ENCODE measurements at places on chromosomes 3 and 15.

- H3K27me3 ChIP-seq, result peaks cover 1% of the 10 kb centered on the region
- no peaks in the 10 kb centered on the region for H3K36me3 ChIP-seq
- H3K4me3 ChIP-seq, result no peak overlapping the region
- no peak for DNase-seq
Observed at GRCh38 chr15:50148362-50148963, 29.4 kb upstream of the ATP8B4 start.

DNA sequence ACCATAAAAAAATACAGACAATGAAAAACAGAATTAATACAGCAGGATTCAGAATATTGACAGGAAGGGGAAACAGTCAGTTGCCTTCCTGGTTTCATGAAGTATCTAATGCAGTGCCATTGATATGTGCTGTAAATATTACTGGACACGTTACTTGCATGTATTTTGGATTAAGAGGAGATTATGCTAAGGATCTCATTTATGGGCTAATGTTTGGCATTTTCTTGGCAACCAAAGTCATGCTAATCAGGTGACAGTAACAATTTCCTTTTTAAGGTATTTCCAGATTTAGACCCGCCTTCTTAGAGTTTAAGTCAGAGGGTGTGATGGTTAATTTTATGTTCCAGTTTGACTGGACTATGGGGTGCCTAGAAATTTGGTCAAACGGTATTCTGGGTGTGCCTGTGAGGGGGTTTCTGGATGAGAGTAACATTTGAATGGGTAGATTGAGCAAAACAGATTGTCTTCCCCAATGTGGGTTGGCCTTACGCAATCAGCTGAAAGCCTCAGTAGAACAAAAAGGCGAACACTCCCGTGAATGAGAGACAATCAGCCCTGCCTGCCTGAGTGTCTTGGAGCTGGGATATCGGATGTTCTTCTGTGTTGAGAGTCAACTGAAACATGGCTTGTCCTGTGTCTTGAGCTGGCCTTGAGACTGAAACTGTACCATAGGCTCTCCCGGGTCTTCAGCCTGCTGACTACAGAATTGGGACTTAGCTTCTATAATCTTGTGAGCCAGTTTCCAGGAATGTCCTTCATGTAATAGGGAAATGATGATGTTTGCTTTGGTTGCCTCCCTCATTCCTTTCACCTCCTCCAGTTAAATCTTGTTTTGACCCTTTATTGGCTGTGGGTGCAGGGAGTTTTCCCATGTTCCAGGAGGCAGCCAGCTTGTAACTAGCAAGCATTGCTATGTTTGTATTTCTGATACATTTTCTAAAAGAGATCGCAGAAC lies 10.5 kb downstream of the SQOR start:
- H3K4me1 ChIP-seq, result peaks cover 42% of the 10 kb centered on the region
- peaks cover 2% of the 10 kb centered on the region for H3K36me3 ChIP-seq
- H3K27ac ChIP-seq, result no peak overlapping the region
- peaks cover 4% of the 10 kb centered on the region for H3K27me3 ChIP-seq
- no peak for DNase-seq

GRCh38 chr3:4994823-4995499 lies 15.7 kb downstream of the BHLHE40 start:
- no peaks in the 10 kb centered on the region for H3K27me3 ChIP-seq
- H3K36me3 ChIP-seq, result no peaks in the 10 kb centered on the region
- H3K4me1 ChIP-seq, result peaks cover 7% of the 10 kb centered on the region

- H3K27ac ChIP-seq, result peak overlapping the region; percentile 92
- H3K4me1 ChIP-seq, result peaks cover 35% of the 10 kb centered on the region
- peak overlapping the region; percentile 74 for H3K4me3 ChIP-seq
- H3K36me3 ChIP-seq, result no peaks in the 10 kb centered on the region
Observed at GRCh38 chr3:196624067-196624790, 15.3 kb upstream of the NRROS start.

GRCh38 chr15:53910236-53910849 lies 67.9 kb upstream of the UNC13C start:
- no peak for DNase-seq
- H3K4me1 ChIP-seq, result no peaks in the 10 kb centered on the region
- H3K27me3 ChIP-seq, result no peaks in the 10 kb centered on the region
- H3K4me3 ChIP-seq, result no peak overlapping the region
- H3K36me3 ChIP-seq, result no peaks in the 10 kb centered on the region

DNA sequence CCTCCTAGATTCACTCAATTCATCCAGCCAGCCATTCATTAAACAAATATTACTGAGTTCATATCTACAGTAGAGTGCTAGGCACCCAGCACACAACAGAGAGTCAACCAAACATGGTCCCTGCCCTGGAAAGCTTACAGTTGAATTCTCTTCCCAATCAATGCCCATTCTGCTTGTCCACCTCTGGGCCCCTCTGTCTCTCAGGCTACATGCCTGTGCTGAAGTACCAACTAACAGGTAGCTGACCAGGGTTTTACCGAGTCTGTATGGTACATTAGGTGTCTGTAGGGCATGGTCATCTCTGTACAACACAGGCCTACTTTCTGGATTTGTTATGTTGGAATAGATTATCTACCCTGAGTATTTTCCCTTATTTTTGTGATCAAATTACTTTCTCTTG lies 23.3 kb downstream of the PLD1 start:
- no peaks in the 10 kb centered on the region for H3K27me3 ChIP-seq
- H3K36me3 ChIP-seq, result peaks cover 4% of the 10 kb centered on the region
- H3K4me1 ChIP-seq, result no peaks in the 10 kb centered on the region
- H3K27ac ChIP-seq, result no peak overlapping the region
- no peak overlapping the region for H3K4me3 ChIP-seq
- no peak for DNase-seq

DNA sequence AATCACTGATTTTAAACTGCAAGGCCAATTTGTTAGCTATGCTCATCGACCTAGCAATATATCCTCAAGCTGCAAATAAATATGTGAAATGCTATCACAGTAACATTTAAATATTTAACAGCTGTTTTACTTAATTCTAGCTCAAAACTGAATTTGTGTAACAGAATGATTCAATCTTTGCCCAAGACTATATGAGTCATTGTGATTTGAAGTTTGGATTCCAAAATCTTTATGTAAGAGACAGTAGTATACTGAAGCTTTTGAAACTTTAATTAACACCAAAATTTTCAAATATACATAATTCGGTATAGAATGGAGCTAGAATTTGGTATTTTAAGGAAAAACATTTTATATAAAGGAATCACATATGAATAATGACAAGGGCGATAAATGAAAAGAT lies 603.0 kb upstream of the ROBO2 start:
- H3K36me3 ChIP-seq, result no peaks in the 10 kb centered on the region
- no peaks in the 10 kb centered on the region for H3K27me3 ChIP-seq
- H3K27ac ChIP-seq, result no peak overlapping the region
- no peaks in the 10 kb centered on the region for H3K4me1 ChIP-seq
- H3K4me3 ChIP-seq, result no peak overlapping the region
- no peak for DNase-seq

- no peak for DNase-seq
- no peaks in the 10 kb centered on the region for H3K4me1 ChIP-seq
- peaks cover 32% of the 10 kb centered on the region for H3K36me3 ChIP-seq
Observed at GRCh38 chr3:183018421-183019192, 38.3 kb upstream of the DCUN1D1 start.

- H3K4me1 ChIP-seq, result peaks cover 9% of the 10 kb centered on the region
- DNase-seq, result no peak
- no peaks in the 10 kb centered on the region for H3K36me3 ChIP-seq
Observed at GRCh38 chr3:124761935-124762660, 31.8 kb downstream of the UMPS start.

DNA sequence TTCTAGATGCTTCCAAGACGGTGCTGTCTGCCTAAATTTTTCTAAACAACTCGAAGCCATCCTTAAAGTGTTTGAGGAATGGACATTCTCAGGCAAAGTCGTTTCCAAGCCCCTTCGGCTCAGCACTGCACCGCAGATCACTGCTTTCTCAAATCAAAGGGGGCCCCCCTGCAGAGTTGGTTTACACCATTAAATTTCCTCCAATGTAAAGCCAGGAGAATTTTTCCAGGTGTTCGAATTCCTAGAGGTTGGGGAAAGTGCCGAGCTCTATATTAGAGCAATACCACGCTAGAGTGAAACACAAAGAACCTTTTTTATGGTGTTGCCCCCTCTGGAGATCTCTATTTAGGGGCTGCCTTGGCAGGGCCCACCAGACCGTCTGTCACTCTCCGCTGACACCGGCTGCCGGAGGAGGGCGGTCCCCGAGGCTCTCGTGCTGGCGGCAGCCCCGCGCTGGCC lies 277.9 kb upstream of the NR2F2 start:
- no peaks in the 10 kb centered on the region for H3K36me3 ChIP-seq
- H3K4me3 ChIP-seq, result no peak overlapping the region
- H3K4me1 ChIP-seq, result peaks cover 17% of the 10 kb centered on the region

- no peaks in the 10 kb centered on the region for H3K36me3 ChIP-seq
- H3K4me3 ChIP-seq, result no peak overlapping the region
- H3K4me1 ChIP-seq, result no peaks in the 10 kb centered on the region
Observed at GRCh38 chr3:194736277-194736895, 50.7 kb downstream of the FAM43A start.

DNA sequence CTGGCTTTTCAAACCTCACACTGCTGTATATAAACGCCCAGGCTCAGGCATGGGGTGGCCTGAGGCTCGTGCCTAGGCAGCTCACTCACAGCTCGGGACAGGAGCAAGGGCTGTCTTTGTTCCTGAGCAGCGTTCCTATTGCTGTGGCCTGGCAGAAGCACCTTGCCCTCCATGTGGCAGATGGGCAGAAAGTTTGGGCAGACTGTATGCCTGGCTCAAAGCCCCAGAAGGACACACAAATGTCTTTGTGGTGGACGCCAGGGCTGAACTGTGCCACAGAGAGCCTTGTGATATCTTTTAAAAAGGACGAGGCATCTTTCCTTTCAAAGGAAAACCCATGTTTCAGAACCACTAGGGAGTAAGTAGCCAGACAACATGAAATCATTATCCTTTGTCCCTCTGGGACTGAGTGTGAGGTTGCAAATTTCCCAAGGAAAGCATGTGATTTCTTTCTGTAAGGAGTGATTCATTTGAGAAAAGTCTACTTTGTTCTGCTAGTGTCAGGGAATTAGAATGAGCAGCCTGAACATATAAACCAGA lies 29.3 kb upstream of the UBE2E1 start:
- H3K27me3 ChIP-seq, result peaks cover 3% of the 10 kb centered on the region
- no peaks in the 10 kb centered on the region for H3K4me1 ChIP-seq

- no peaks in the 10 kb centered on the region for H3K36me3 ChIP-seq
- peaks cover 3% of the 10 kb centered on the region for H3K4me1 ChIP-seq
- no peak for DNase-seq
- no peak overlapping the region for H3K4me3 ChIP-seq
Observed at GRCh38 chr15:40259021-40259420, 20.2 kb downstream of the PAK6 start.

- no peak overlapping the region for H3K4me3 ChIP-seq
- no peak for DNase-seq
- H3K27me3 ChIP-seq, result no peaks in the 10 kb centered on the region
- no peak overlapping the region for H3K27ac ChIP-seq
Observed at GRCh38 chr3:19899264-19899663, 34.8 kb downstream of the EFHB start.

DNA sequence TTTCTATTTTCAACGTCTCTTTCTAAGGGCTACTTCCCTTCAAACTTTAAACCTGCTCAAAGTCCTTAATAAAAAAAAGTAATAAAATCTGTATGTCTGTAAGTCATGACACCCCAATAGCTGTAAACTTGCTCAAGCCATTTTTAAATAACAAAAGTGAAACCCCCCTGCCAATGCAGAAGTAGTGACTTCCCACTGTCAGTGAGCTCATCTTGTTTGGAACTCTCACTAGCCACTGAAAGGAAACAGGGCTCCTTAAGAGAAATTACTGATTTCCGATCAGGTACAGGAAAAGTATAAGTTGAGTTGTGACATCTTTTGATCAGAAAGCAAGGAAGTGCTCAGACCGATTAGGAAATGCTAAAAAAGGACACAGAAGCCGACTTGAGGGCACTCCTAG lies 27.6 kb upstream of the GPR171 start:
- no peaks in the 10 kb centered on the region for H3K36me3 ChIP-seq
- H3K27me3 ChIP-seq, result no peaks in the 10 kb centered on the region
- no peak overlapping the region for H3K4me3 ChIP-seq
- H3K27ac ChIP-seq, result peak overlapping the region; percentile 2
- H3K4me1 ChIP-seq, result peaks cover 45% of the 10 kb centered on the region
- DNase-seq, result peak; percentile 31

DNA sequence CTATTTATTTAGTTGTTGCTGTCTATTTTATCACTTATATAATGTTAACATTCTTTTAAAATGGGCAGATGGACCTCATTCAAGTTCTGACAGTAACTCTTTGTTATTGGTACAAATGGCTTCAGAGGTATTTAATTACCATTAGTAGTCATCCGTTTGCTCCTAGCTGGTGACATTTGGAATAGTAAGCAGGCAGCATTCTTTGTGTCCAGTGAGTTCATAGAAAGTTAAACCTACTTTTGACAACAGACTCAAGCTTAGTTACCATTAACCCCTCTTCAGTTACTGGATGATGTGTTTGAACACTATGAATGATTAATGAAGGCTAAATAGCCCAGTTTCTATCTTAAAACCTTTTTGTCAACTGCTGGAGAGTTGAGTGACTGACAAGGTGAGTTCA lies 500.7 kb upstream of the ATP11B start:
- no peak overlapping the region for H3K27ac ChIP-seq
- H3K36me3 ChIP-seq, result no peaks in the 10 kb centered on the region
- no peaks in the 10 kb centered on the region for H3K4me1 ChIP-seq
- no peak for DNase-seq

DNA sequence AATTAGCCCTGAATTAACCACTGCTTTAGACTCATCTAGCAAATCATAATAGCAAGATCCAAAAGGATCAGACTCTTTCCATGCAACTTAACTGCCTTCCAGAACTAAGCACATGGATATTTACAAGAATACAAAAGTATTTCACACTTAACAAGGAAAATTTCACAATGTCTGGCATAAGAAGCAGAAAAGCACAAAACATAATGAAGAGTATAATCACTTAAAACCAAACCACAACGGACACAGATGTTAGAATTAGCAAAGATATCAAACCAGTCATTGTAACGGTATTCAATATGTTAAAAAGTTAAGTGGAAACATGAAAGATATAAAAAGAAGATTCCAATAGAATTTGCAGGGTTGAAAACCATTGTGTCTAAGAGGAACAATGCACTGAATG lies 51.5 kb upstream of the COL6A6 start:
- no peaks in the 10 kb centered on the region for H3K36me3 ChIP-seq
- H3K27me3 ChIP-seq, result peaks cover 6% of the 10 kb centered on the region
- DNase-seq, result no peak

DNA sequence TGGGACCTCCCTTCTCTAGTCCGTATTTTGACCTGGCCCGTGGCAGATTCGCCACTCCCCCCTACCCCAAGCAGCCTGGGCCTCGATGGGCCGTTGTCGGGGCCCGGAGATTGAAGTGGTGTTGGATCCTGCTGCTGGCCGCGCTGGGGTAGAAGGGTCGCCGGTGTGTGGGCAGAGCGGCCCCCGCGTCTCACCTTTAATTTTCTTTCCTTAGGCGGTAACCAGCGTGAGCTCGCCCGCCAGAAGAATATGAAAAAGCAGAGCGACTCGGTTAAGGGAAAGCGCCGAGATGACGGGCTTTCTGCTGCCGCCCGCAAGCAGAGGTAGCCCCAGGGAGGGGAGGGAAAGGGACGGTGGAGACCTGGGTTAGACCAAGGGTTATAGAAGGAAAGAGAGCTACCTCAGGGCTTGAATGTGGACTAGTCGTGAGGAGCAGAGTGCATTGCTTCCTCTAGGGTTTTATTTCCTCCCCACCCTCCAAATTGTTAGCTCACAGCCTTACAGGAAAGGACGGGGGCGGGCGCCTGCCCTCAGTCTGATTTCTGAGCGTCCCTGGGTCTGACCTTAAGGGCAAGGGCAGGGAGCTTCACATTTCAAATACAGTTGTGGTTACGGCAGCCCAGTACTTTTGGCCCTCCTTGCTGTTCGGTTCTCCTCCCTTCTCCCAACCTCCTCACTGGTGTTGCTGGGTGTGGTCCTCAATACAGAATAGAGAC lies 799 bp downstream of the SERF2 start:
- H3K4me3 ChIP-seq, result peak overlapping the region; percentile 98
- peak; percentile 23 for DNase-seq
- peaks cover 6% of the 10 kb centered on the region for H3K36me3 ChIP-seq
- H3K4me1 ChIP-seq, result peaks cover 50% of the 10 kb centered on the region
